ENCODE measurements at places on chromosomes 4 and X. TPM values are rescaled to one million over a fixed set of nuclear protein-coding genes. Genes with fewer than 3 reads are reported as not detected.

GPR50 gene
- not detected for polyA plus RNA-seq

GRCh38 chr4:143389579-143390195, 53.0 kb downstream of the GAB1 start:
- DNase-seq = no peak

DNA sequence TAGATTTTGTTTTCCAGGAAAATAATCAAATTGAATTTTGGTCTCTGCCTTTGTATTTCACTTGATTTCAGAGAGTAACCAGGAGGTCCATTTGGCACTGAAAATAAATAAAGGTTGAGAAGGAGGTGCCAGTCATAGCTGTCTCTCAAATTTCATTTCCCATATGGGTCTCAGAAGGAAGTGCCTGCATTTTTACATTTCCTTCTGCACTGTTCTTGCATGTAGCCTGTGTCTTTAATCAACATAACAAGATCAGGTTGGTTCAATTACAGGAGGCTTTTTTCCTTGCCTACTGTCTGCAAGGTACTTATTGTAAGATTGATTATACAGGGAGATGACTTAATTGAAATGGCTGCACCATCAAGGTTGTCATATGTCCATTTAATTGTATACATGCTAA, 15.7 kb downstream of the LRRC66 start:
- DNase-seq = no peak

GRCh38 chr4:125714845-125715244, 400.1 kb downstream of the FAT4 start:
- no peak for DNase-seq

ADH1B gene
- 26.1 TPM for polyA plus RNA-seq

DNA sequence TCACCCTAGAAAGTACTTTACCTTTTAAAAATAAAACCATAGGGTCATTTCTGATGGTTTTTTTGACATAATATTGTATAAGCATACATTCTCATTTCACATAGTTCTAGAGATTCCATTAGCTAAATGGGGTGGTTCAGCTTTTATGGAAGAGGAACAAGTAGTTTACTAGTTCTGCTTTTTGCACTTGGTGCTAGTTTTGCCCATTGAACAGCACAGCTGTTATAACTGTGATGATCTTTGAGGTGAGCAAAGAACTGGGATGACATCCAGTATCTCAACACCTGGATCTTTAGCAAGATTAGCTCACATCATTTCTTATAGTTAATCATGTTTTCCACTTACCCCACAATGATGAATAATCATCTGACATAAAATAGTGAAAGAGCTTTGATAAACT, 40.9 kb downstream of the MOB1B start:
- no peak for DNase-seq

DNA sequence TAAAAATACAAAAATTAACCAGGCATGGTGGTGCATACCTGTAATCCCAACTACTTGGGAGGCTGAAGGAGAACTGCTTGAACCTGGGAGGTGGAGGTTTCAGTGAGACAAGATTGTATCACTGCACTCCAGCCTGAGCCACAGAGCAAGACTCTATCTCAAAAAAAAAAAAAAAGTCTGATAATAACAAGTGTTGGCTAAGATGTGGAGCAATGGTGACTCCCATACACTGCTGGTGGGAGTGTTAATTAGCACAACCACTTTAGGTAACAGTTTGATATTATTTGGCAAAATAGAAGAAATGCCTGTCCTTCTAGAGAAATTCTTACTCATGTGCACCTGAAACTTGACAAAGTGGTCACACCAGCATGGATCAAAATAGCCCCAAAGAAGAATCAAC, 106.2 kb upstream of the SLC34A2 start:
- DNase-seq = no peak

- no peak for DNase-seq
Measured at GRCh38 chr4:128427832-128428366, 140.3 kb upstream of the PGRMC2 start.

GRCh38 chr4:156931267-156931666, 40.3 kb downstream of the PDGFC start:
- DNase-seq = no peak

DNA sequence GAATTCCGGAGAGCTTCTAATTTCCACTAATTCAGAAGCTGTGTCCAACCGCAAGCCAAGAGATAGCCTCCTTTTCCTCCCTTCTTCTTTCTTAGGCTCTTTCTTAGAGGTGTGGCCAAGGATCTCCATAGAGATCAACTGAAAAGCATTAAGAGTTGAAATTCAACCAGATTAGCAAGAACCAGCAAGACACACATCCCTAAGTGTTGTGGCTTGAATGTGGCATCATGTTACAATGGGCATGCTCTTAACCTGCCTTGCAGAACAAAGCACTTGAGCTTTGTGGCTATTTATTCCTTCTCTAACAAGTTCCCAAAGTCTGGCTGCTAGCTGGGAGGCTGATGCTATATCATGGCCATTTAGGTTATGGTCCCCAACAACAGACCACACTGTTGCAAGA, 10.4 kb downstream of the ANOS1 start:
- DNase-seq = no peak

All from renal pelvis (tissue), 12 donors.